Mammary epithelial cell (primary cell): ENCODE measurements at places on chromosomes 4 and X.
A peak's percentile ranks its signal among the peaks of the same experiment; 100 is the strongest.

- DNase-seq, result no peak
Observed at GRCh38 chr4:112951362-112952312, 97.8 kb upstream of the ANK2 start.

DNA sequence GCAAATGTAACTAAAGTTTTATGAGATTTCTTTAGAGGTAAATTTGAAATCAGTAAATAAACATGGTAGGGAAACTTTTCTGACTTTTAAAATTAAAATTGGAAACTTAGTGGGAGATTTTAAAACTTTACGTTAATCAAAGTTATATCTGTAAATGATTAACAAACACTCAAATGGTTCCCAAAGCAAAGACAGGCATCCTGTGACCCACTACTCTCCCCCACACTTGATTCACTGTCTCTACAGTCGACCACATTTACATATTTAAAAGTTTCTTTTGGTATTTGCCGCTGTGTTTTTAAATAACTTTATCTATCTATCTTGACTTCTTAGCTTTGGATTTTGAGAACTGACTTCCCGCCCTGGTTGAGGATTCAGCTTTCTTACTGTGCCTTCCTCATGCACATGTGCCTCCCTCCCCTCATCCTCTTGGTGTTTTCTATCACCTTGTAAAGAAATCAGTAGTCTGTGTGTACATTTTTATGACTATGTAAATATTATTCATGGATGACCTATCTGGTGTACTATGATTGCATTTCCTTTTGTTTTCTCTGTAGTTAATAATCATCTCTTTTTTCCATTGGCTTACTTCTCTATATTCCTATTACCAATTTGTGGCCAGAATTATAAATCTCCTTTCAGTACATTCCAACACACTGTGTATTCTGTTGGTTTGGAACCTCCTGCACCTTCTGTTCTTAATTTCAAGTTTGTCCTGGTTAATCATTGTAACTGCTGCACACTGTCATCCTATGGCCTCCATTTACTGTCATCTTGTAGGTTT lies 72.6 kb downstream of the WWC2 start:
- no peak for DNase-seq

DNA sequence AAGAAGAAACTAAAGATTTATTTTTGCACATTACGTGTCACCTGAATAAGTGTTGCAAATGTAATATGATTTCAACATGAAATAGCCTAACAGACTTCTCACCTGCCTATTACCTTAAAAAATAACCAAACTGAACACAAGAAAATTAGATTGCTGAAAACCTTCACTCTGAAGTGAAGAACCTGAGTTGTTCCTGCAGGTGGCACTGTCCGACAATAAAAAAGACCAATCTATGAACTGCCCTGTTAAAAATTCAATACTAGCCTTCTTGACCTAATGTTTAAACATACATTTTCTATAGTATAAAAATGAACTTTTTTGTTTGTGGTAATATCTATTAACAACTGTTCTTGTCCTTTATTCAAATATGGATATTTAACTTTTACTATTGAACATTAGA lies 69.2 kb upstream of the PNPLA4 start:
- peak; percentile 19 for DNase-seq

- DNase-seq, result no peak
Observed at GRCh38 chr4:87489678-87490077, 39.5 kb downstream of the SPARCL1 start.

GRCh38 chr4:159077702-159078495 lies 25.0 kb upstream of the RAPGEF2 start:
- DNase-seq, result peak; percentile 88

DNA sequence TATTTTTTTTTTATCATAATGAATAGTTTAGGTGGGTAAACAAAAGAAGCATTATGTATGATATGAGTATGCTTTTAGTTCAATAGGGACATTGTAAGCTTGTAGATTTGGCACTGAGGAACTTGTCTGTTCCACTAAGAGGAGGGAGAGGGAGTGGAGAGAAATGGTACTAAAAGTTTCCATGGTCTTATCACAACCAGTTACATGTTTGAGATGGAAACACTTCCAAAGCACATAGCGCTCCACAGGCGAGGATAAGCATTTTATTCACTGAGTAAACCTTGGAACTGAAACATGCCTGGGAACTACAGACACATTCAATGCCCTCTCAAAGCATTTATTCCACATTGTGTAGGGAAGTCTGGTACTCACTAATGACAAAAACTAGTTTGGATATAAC lies 15.5 kb downstream of the MYOZ2 start:
- DNase-seq, result no peak

DNA sequence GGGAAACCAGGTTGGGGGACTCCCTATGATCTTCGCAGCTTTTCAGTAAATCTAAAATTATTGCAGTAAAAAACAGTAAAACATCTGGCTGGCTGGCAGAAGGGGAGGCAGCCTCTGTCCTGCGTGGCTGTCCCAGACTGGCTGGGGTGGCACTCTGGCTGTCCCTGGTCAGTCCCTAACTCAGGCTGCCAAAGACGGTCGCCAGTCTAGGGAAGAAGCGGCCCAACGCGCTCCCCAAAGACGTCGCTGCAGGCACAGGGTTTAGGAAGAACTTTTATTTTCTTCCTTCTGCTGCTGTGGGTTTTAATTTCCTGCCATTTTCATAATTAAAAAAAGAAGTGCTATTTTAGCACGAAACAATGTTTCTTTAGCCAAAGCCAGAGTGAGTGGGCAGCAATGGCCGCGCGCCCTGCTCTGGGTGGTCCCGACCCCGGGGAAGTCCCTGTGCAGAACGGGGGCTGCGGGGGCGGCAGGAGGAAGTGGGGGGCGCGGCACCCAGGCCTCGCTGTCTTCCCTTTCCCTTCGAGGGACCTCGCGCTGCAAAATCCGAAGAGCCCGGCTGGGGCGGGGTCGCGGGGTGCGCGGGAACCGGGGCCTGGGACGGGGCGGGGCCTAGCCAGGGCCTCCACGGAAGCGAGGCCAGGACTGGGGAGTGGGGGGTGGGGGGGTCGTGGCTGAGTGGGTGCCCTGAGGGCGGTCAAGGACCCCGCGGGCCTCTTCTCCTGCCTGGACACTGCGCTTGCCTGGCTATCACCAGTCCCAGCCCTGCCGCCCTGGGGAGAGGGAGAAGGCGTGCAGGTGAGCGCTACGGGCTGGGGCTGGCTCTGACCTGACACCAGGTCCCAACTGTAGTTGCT lies 6.3 kb upstream of the LETM1 start:
- DNase-seq, result no peak

GRCh38 chr4:7259039-7259438 lies 66.7 kb downstream of the SORCS2 start:
- no peak for DNase-seq

DNA sequence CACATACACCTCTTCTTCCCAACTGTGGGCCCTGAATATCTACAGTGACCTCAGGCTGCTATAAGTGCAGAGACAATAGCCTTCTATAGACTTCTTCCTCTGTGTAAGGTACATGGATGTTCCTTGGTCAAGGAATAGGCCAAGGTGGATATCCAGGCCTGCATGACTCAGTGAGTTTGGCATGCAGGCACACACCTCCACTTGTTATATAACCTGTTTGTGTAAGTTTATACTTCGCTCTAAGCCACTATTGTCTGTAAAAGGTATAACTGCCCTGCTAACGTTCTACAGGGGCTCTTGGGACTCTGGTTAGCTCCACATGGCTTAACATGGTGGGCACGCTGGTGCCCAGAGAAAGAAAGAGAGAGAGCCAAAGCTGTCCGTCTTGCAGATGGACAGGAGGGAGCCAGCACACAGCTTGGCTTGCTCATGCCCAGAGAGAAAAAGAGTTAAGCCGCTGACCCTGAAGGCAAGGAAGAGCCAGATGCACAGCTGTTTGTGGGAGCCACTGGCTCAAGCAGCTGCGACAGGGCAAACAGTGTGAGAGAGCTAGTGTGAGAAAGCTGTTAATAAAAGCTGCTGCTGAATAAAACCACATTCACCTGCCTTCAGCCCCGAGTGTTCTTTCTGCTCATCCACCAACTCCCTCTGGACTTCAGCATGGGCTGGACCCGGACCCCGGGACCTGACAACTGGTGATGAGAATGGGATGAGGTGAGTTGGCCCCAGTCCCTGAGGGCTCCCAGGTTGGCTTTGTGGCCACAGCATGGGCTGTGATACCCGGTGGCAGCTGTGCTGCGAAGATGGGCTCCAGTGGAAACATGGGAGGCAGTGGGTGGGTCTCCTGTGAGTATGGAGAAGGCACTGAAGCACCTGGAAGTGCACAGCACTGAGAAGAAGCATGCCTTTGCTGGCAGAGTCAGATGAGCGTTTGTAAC lies 44.5 kb upstream of the ZBTB33 start:
- DNase-seq, result peak; percentile 4

DNA sequence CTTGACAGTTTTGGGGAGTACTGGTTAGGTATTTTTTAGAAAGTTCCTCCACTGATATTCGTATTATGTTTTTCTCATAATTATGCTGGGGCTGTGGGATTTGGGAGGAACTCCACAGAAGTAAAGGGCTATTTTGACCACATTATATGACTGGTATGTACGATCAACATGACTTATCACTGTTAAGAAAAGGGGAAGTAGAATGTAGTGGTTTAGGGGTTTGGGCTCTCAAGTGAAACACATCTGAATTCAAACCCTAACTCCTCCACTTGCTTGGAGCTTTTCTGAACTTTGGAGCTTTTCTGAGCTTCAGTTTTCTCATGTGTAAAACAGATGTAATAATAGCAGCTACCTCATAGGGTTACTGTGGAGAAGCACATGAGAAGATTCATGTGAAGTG lies 96.4 kb upstream of the C1GALT1C1 start:
- DNase-seq, result no peak

DNA sequence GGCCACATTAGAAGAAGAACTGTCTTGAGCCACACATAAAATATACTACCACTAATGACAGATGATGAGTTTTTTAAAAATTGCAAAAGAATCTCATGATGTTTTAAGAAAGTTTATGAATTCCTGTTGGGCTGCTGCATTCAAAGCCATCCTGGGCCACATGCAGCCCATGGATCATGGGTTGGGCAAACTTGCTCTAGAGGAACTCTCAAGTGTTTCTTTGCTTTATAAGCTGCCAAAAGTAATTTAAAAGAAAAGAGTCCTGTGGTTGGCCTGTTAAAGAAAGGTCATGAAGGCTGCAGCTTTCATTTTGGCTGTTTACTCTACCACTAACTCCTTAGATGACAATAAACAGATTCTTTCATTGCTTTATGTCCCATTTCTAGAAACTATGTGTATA lies 218.2 kb downstream of the SCFD2 start:
- no peak for DNase-seq

DNA sequence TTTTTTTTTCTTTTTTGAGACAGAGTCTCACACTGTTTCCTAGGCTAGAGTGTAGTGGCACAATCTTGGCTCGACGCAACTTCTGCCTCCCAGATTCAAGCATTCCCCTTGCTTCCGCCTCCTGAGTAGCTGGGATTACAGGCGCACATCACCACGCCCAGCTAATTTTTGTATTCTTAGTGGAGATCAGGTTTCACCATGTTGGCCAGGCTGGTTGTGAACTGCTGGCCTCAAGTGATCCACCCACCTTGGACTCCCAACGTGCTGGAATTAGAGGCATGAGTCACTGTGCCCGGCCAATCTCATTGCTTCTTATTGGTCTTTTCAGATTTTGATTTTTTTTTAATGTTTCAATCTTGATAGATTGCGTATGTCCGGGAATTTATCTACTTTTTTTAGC lies 124.4 kb downstream of the NBDY start:
- DNase-seq, result no peak

DNA sequence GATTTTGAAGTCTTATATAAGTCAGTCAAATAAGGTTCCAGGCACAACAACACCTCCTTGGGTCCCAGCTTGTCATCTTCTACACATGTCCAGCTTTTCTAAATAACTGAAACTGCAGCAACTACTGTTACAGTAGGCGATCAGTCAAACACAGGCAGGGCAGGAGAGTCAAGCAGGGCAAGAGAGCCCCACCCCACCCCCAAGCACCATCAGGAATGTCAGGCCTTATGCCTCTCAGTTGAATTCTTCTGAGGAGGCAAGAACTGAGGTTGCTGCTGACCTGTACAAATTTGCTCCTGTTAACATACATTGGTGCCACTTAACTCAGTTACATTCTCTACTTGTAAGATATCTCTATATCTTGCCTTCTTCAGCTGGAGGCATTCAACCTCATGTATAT lies 608.8 kb upstream of the PCDH10 start:
- DNase-seq, result no peak
